ENCODE measurements at places on chromosomes 16 and 17.

GRCh38 chr16:87877942-87878507 is 8.7 kb upstream of the SLC7A5 start:
- DNase-seq = no peak

DNA sequence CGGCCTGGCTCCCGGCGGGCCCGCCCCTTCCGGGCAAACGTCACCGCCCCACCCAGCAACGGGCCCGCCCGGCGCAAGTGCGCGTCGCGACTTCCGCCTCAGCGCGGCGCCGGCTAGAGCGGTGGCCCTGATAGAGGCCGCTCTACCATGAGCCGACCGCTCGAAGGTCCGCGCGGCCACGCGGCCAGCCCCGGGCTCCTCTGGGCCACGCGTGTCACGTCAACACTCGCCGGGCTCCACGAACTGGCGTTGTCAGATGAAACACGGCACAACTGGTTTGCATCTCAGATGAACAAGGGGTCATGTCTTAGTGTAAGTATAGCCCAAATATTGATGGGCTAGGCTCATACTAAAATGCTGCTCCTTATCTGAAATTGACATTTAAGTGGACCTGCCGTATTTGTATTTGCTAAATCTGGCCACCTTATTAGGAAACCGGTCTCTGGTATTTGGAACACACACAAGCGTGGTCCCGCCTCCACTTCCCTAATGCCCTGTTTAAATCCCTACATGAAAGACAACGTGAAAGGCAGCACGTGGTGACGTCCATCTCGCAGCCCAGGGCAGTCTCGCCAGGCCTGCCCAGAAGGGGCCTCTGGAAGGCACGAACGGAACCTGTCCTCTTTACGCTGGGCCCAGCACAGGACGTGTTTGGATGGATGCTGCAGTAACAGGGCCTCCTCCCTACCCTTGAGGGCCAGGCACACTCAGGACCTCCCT is at the start of gene ZNF598:
Gene ZNF598, minus strand, starts transcription at position 31 of the 720 bp plus-strand sequence.
- peak; percentile 72 for DNase-seq

GRCh38 chr17:71023249-71024030 is 854.1 kb downstream of the KCNJ2 start:
- DNase-seq = no peak

DNA sequence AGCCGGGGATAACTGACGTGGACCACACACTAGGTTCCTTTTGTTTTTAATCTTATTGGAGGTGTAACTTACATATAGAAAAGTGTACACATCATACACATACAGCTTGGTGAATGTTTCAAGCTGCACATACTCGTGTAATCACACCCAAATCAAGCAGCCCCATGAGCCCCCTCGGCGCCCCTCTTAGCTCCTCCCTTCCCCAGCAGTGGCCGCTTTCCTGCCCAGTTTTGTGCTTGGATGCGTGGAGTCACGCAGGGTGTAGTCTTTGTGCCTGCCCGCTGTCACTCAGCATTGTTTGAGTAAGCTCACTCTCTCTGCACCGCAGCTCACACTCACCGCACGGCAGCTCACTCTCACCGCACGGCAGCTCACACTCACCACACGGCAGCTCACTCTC is 151.7 kb upstream of the CHMP6 start:
- DNase-seq = no peak

GRCh38 chr17:44120851-44121605 is 2.4 kb downstream of the HDAC5 start:
- peak; percentile 34 for DNase-seq

DNA sequence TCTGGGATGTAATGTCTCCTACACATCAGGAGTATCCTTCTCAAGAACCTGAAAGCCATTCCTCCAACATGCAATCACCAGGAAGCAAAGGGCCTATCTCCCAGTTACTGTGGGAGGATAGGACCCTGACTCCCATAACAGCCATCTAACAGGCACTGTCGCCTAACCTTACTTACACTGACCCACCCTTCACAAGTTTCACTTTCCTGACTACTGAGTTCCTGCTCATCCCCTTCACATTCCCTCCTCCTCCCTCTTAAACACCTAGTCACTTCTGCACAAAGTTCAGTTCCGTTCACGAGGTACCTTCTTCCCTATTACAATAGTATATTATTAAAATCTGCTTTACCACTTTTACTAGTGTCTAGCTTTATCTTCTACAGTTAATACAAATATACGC is 1.3 kb downstream of the C17orf67 start:
- no peak for DNase-seq

- DNase-seq = peak; percentile 36
Observed at GRCh38 chr16:20327444-20328041, at the start of gene GP2. Gene GP2 (minus strand): TSS chr16:20327513. CDS start chr16:20326431, 1,082 bp downstream.

DNA sequence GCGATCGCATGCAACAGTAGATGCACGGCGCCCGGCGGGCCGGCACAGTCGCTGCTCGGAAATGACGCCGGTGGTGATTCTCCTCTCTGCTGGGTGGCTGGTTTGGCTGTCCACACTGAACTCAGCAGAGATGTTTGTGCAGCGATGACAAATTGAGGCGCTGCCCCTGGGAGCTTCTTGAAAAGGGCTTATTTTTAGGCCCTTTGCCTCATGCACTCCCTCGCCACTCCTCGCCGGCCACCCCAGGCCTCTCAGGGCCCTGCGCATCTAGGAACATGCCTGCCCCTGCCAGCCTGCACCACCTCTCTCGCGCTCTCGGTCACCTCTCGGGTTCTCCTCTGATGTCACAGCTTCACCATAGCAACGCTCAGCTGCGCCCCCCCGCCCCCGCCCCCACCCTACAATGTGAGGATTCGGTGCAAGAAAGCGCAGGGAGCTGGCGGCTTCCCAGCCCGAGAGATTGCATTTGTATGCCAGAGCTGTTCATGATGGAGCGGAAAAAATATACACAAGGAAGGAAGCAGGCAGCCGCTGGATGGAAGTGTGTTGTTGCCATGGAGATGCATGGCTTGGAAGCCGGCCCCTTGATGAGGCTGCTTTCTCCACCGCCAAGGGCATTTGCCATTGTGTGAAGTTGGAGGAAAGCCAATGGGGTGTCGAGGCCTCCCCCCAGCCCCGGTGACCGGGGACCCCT is 81.3 kb upstream of the PLCG2 start:
- no peak for DNase-seq

DNA sequence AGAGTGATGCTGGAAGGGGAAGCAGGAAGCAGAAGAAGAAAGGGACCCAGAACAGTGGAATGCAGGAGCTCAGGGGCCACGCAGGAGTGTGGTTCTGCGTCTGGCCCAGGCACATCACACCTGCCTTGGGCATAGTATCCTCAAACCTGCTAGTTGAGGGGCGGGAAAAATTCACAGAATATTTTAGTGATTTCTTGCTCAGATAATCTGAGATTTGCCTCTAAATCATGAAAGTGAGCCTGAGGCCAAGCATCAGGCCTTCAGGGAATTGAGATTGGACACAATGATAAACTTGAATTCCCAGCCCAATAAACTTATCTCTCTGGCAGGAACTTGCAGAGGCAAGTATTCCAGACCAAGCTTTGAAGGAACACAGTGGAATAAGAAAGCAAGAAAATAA is 48.5 kb upstream of the CCL2 start:
- no peak for DNase-seq

GRCh38 chr16:77165006-77165405 is 26.0 kb upstream of the MON1B start:
- no peak for DNase-seq

DNA sequence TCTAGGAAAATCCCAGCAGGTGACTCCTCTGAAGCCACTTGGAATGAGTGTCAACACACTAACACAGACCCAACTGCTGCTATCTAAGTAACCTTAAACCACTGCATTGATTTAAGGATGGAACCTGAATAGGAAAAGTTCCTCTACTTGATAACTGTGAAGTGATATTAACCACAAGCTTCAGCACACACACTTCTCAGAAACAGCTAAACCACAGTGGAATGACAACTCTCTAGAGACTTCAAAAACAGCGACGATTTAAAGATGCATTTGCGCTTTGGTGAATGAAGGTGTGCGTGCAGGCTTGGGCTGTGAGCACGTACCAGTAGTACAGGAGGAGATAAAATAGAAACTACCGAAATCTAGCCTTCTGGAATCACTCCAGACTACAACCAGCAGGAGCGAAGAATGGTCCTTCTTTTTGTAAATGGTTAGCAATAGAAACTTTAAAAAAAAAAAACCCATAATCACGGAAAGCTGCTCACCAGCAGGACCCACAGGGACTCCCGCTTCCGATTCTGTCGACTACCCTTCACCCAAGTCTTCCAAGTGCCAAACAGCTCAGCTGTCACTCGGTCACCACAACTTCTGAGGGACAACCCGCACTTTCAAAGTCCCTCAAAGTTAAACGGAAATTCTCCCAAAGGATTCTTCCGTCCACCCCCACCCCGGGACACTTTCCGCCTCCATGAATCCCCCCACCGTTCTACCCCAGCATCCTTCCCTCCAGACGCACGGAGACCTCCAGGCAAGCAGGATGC is 137.7 kb upstream of the CORO6 start:
- no peak for DNase-seq

- DNase-seq = no peak
Observed at GRCh38 chr17:58621174-58621573, 70.7 kb downstream of the TEX14 start.

DNA sequence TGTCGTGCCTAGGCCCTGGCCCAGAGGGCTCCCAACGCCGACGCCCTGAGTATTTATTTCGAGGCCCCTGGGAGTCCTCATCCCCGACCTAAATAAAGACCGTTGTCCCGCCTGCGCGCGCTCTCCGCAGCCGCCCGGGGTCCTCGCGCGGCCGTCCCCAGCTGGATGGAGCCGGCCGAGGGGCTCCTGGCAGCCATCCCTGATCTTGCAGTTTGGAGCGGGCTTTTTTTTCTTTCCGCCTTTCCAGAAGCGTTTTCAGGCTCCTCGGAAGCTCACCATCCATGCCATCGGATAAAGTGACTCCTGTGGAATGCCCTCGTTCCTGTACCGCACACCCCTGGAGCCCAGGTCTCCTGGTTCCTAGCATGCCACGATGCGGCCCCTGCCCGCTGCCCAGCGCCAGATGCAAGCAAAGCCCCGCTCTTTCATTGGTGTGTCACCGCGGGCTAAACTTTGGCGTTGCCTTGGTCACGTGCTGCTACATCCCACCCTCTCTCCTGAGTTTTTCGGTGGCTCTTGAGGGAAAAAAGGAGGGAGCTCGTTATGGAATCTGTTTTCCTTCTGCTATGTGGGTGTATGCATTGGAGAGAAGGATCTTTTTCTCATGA is 716 bp downstream of the TMEM94 start:
- peak; percentile 87 for DNase-seq

GRCh38 chr17:79831265-79832217 is 7.7 kb downstream of the CBX4 start:
- DNase-seq = peak; percentile 60

DNA sequence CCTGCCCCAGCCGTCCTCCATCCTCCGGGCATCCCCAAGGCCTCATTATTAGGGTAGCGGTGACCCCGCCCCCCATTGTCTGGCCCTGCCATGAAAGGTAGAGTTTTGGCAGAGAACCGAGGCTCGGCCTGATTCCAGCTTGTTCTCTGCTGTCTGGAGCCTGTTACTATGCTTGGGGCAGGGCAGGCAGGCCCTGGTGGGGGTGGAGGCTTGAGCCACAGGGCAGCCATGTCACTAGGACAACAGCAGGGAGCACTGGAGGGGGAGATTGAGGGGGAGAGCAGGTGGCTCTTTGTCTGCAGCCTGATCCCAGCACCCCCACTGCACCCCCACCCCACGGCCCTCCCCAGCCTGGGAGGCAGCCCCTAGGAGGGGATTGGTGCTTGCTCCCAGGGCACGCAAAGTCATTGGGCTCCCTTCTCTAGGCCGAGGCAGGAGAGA is 15.4 kb downstream of the RHBDL3 start:
- DNase-seq = no peak

GRCh38 chr17:44932787-44933097 is 14.8 kb downstream of the KIF18B start:
- DNase-seq = peak; percentile 20

DNA sequence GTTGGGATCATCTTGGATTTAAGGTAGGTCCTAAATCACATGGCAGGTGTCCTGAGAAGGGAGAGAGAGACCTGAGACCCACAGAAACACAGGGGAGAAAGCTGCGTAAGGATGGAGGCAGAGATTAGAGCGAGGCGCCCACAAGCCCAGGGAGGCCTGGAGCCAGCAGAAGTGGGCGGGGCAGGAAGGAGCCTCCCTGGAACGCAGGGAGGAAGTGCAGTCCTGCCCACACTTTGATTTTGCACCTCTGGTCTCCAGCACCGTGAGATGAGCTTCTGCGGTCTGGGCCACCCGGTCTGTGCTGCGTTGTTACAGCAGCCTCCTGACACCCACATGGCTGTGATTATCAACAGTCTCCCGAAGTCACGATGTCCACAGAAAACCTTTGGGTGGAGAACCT is 6.4 kb downstream of the DNASE1L2 start:
- no peak for DNase-seq

GRCh38 chr16:10850478-10850850 is 26.5 kb upstream of the CIITA start:
- DNase-seq = no peak

GRCh38 chr17:44465897-44466296 is 37.3 kb downstream of the GPATCH8 start:
- DNase-seq = no peak

GRCh38 chr16:50093607-50094539 is 28.1 kb downstream of the HEATR3 start:
- DNase-seq = no peak

DNA sequence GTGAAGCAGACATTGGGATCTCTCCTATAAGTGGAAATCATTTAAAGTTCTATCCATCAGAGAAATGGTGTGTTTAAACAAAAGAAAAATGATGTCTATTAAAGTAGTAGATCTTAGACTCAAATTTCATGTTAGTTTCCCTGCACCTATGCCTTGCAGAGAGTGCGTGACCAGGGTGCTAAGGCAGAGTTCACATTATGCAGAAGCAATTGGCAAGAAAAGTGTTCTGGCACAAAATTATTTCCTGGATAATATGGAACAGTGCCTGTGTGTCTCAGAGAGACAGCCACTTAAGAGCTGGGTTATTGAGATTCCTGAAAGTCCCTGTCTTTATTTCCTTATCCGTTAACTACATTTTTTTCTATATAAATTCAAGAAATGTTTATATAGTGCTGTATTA is 457.0 kb downstream of the CDH8 start:
- DNase-seq = no peak

DNA sequence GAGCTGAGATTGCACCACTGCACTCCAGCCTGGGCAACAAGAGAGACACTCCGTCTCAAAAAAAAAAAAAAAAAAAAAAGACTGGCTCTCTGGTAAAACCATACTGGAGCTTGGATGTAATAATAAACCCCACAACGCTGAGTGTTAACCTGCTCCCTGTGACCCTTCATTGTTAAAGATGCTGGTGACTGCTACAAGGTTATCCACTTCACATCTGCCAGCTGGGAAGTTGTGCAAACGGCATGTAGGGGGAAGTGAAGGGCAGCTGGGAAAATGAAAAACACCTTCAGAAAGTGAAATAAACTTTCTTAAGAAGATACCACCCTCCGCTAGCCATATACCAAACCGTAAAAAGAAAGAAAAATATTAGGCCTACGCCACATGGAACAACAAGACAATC is 131.0 kb upstream of the NUDT7 start:
- no peak for DNase-seq

DNA sequence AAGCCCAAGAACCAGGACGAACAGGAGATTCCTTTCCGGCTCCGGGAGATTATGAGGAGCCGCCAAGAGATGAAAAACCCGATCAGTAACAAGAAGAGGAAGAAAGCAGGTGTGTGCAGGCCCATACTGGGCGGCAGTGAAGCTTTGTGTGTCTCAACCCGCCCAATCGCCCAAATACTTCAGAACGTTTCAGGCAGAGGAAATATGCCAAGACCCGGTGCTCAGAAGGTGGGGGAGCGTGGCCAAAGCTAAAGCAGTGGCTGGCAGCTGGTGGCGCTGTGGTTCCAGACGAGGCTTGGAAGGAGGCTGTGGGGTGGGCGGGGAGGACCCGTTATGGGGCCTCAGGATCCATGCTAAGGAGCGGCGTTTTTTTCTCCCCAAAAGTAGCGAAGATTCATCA is 1.2 kb downstream of the CCDC137 start:
- peak; percentile 77 for DNase-seq

GRCh38 chr17:50257676-50258224 is 16.5 kb upstream of the TMEM92 start:
- peak; percentile 31 for DNase-seq

All from H9 (cell line).